ENCODE measurements at places on chromosomes 2 and 18.

GRCh38 chr2:165376571-165376975, 92.9 kb upstream of the CSRNP3 start:
- no peak for DNase-seq

DNA sequence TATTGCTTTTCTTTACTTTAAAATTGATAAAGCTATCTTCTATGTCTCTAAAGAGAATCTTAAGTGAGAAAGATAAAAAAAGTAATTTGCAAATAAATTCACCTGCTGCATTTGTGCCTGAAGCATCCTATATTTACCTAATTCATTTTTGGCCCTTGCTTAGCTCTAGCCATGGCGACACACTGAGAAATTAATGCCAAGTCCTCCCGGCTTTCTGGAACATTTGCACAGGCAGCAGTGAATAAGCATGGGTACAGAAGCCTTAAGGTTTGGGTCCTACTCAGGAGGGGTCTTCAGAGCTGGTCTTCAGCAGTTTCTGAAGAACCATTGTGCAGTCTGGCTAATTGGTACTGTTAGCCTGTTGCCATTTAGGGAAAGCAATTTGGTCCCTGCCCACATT, 73.9 kb upstream of the ZEB2 start:
- DNase-seq, result no peak

DNA sequence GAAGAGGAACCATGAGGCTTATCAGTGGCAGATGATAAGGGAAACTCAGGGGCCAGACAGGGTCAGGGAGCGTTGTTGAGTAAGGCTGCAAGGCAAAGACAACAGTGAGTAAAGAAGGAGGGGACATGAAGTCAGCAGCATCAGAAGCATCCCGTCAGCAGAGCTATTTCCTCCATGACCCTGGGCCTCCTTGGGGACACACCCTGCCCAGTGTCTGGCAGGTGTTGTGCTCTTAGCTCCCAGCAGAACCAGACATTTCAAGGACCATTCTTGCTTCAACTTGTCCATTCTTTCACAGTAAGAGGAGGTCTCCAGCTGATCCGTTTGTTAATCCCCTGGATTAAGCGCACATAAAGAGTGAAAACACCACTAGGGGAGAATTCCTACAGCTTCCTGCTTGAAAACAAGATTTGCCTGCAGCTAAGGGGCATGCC, 88.7 kb upstream of the MEIS1 start:
- DNase-seq, result no peak

DNA sequence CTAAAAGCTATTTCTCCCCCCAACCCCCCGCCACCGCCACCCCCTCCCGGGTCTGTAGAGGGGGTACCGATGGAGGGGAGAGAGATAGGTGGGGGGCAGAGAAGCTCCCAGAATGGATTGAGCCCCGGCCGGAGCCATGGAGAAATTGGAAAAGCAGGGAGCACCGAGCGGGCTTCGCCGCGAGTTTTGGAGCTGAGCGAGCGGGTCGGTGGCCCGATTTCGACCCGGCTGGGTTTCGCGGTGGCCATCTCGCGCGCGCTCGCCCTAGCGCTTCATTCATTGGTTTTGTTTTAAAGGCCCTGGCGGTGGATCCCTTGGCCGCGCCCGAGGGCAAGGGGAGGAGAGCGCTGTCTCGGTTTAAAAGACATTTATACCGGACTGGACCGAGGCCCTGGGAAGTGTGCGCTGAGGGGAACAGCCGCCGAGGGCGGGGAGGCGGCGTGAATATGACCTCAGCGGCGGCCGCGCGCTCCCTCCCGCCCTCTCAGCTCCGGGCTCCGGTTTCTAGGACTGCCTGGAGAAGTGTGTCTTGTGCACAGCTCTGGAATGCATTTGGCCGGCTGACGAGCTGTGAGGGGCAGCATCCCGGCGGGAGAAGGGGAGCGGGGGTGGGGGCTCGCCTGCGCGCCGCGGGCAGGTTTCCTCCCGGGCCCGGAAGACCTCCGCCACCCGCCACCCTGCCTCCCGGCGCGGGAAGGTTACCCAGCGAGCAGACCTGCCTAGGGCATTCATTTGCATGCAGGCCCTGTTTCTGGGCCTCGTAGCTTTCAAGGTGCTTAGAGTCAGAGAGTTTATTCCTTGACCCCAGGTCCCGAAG, 1.7 kb upstream of the SMAD7 start:
- DNase-seq, result peak; percentile 66

DNA sequence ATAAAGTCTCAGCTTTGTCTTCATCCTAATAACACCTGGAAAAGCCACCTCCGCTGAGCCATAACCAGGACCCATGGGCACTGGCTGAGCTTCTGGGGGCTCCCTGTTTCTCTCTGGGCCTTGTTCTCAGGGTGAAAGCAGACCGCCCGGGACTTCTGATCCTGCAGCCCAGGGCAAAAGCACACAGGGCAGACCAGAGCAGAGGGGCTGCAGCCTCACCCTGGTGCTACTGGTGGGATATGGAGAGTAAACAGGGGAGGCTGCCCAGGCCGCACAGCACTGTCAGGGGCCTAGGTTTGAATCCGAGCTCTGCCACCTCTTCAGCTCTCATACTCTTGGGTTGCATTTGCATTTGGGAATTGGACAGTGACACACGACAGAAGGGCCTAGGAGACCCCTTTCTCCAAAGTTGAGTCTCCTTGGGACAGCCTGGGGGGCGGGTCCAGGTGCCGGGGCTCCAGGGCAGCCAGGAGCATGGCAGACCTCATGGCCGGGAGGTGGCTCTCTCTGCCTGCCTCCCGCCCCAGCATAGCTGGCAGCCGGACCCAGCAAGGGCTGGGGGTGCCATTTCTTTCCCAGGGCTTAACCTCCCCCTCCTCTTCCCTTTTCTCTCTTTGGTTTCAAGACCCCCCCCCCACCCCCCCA, 164.9 kb downstream of the INHBB start:
- no peak for DNase-seq

DNA sequence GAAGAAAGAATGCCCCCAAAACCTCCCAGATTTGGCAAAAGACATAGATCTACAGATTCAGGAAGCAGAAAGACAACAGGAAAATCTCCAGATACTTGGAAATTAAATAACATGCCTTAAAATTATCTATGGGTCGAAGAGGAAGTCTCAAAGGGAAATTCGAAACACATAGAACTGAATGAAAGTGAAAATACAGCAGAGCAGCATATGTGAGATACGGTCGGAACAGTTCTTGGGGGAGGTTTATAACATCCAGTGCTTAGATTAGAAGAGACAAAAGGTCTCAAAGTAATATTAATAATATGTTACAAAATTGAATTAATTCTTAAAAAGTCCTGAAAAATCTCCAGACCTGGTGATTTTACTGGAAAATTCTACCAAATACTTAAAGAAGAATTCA, 14.3 kb downstream of the KCNG2 start:
- no peak for DNase-seq

GRCh38 chr18:73059280-73059679, 191.5 kb upstream of the NETO1 start:
- no peak for DNase-seq

Data from activated CD4-positive, CD25-positive, alpha-beta regulatory T cell treated with anti-CD3 and anti-CD28 coated beads, Interleukin-2, amount 50 U/mL, for 72 hours (primary cell).